ENCODE measurements at places on chromosomes 3 and 15.

DNA sequence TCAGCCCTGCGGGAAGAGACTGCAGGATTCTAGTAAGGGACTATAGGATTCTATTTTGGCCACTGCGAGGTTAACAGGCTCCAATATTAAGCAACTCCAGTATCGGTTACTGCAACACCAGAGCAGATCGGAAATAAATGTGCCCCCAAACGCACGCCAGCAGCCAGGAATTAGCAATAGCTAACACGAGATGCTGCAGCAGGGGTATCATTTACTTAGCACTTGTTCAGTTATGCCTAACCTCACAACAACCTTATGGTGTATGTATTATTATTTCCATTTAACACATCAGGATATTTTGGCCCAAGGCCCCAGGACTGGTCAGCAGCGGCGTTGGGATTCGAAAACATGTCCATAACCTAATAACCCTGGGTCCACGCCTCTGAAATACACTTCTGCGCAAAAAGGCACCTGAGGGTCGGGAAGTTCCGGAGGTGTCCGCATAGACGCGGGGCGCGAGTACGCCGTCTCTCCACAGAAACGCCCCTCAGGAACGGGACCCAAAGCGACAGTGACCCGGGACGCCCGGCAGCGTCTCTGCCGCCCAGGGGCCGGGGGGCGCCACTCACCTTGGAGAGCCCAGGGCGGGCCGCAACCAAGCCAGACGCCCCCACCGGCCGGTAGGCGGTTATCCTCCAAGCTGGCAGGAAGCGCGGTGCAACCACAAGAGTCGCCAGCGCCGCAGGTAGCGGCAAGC, 681 bp downstream of the PIK3CB start:
- peak; percentile 12 for DNase-seq

- no peak for DNase-seq
Observed at GRCh38 chr3:182276512-182276911, 516.8 kb upstream of the ATP11B start.

DNA sequence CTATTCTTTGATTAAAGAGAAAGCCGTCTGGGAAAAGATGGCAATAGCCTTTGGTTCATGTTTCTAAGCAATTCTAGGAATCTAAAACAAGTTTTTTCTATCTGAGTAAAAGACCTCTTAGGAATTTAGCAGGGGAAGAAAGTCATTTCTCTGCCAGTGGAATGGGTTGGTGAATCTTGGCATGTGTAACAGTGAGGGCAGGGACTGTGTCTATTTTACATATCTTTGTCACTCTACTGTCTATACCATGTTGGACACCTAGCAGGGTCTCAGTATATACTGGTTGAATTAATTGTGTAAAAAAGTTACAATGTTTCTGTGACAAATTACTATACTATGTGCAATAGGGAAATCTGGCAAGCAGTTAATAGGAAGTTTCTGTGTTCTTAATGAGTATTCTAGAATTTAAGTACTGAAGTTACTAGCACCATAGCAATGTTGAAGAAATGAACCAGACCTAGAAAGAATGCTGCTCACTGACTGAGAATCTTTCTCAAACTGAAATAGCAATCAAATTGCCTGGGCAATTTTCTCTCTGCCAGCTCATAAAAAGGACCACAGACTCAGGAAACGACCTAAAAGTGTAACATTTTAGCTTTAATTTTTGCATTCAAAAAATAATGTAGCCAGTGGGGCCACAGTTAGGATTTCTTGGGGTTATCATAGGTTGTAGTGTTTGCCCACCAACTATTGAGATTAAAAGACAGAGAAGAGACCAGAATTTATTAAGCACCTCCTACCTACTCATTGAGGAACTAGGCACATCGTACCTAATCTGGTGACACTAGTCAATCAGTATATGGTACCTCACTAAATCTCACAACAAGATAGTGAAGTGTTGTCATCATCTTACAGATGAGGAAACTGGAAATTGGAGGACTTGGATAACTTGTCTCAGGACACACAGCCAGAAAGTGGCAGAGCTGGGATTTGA, 56.2 kb upstream of the LEKR1 start:
- no peak for DNase-seq

GRCh38 chr3:18982920-18983319, 165.4 kb upstream of the KCNH8 start:
- no peak for DNase-seq

GRCh38 chr15:77069521-77070121, 1.3 kb downstream of the TSPAN3 start:
- no peak for DNase-seq

DNA sequence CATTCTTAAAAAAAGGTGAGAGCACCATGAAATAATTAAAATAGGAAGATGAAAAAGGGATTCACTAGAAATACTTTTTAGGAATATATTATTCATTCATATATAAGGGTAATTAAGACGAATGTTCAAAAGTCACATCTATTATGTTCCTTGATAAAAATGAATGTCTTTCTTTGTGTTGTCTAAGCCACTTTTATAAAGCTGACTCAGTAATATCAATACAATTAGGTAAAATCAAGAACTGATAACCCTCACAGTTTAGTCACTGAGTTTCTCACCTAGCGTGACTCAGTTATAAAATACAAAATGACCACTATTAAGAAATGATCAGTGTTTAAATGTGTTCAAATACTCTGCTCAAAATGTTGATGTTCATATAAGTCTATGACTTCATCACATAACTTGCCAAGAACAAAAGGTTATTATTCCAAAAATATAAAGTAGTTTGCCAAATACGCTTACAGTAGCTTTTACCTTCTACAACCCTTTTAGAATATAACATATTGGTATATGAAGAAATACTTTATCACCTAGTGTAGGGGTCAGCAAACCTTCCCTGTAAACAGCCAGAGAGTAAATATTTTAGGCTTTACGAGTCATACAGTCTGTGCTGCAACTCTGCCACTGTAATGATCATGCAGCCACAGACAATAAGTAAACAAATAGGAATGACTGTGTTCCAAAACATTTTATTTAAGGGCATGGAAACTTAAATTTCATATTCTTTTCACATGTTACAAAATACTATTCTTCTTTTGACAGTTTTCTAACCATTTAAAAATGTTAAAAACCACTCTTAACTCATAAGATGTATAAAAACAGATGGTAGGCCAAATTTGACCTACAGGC, 369.8 kb downstream of the TBC1D5 start:
- no peak for DNase-seq

DNA sequence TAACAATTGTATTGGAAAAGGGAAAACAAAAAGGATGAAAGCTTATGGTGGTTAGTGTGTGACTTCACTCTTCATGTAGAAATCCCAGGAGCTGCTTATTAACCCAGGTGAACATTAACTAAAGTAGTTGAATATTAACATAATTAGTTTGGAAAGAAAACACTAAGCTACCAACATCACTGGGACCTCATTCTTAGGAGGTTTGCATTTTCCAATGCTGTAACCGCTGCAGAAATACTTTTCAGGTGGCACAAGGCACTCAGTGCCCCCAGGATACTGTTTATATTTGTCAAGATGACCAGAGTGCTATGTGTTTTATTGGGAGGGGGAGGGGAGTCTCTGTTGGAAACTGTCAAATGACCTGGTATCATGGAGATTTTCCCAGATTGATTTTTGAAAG, 25.9 kb upstream of the VILL start:
- no peak for DNase-seq

DNA sequence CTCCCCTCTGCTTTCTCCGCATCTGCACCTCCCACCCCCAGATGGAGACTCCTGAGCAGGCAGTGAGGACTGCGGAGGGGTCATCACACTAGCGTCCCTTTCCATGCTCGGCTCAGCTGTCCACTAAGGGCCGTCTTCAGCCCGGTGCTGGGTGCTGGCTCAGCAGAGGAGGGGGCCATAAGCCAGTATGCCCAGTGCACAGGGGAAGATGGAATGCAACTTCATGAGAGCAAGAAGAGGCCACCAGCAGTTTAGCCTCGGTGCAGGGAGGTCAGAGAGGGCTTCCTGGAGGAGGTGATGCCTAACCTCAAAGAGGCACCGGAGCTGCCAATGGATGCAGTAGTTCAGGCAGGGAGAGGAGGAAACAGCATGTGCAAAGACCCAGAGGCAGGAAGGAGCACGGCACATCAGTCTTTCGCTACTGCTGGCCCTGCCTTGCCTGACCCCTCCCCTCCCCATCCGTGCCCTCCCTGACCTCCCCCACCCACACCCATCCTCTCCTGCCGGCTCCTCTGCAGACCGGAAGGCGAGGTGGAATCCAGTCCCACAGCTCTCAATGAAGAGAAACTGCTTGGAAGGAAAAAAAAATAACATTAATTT, 15.2 kb upstream of the PLXND1 start:
- no peak for DNase-seq

DNA sequence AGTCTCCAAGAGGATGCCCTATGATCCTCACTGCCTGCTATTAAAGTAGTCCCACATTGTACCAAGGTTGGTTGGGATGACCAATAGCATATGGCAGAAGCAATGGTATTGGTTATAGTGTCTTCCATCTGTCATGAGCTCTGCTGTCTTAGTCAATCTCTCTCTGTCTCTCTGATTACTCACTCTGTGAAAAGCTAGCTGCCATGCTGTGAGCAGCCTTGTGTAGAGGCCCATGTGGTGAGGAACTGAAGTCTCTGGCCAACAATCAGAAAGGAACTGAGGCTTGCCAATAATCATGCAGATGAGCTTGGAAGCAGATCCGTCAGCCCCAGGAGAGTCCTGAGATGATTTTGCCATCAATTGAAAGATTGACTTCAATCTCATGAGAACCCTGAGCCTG, 60.3 kb upstream of the CFAP161 start:
- DNase-seq: no peak

- DNase-seq: no peak
Observed at GRCh38 chr15:80382285-80382684, 21.9 kb upstream of the ARNT2 start.

DNA sequence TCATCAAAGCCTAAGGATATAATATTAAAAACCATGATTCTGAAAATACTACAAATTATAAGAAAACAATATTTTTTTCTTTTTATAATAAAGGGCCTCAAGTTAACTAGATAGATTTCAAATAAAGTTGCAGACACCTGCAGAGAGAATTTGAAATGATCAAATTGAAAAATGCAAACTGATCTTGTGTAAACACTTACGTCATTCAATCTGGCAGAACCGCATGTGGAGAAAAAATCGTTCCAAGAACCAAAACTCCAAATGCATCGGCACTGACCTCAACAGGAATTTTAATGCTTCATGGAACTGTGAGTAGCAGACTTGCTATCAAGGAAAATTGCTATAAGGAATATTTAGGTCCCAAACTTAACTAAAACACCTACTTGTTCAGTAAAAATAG, 17.2 kb downstream of the CPA3 start:
- no peak for DNase-seq

- peak; percentile 44 for DNase-seq
Observed at GRCh38 chr3:171809861-171810628, at the start of gene PLD1. PLD1 (minus strand) TSS chr3:171810483; CDS start chr3:171738051, 72,432 bp downstream.

DNA sequence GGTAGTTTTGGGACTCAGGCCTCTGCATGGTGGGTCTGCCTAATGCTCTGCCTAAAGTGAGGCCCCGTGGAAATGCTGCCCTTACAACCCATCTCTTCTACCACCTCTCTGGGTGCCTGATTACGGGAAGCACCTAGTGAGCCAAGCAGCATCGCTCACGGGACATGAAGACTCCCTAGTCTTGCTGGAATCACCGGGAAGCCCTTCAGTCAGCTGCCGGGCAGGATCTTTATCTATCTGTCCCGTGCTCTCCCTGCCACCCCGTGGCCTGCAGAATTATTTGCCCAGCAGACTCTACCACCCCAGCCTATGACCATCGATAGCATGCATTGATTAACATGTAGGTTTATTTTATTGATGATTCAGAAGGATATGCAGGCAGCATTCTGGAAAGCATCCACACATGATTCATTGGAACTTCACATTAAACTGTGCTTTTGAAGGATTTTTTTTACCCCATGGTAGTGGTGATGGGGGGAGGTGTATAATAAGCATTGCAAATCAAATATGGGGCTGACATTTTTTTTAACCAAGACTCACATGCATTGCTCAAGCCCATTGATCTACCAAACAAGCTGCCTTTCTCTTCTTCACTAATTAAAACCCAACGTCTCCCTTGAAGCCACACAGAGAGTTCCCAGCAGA, 63.1 kb downstream of the ATP2B2 start:
- no peak for DNase-seq

DNA sequence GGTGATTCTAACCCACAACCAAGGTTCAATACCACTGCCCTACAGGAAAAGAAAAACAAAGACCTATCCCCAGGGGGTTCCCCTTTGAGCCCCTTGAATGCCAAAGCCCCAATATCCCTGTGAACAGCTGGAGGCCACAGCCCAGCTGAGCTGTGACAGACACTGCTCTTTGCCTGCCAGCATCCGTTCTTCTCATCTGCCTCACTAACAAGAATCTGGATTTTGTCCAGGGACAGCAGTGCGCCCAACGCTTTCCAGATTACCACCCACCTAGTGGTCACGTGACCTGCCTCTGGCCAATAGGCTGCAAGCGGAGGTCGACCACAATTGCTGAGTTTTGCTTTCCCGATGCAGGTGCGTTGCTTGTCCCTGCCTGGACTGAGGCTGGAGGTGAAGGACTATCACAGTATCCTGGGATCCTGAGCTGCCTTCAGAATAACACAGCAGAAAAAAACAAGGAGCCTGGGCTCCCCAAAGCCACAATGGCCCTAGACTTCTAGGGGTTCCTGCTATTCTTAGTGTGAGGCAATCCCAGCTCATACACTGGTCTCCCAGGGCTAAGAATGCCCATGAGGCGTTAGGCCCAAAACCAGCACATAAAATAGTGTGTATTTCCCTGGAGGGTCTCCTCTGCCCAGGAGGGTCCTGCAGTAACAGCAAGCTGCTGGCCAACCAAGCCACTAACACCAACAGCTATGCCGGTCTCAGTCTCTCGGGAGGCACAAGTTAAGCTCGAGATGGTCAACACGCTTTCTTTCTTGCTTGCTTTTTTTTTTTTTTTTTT, 13.8 kb downstream of the BDH1 start:
- no peak for DNase-seq

GRCh38 chr15:42087460-42087859, 6.9 kb downstream of the PLA2G4D start:
- DNase-seq: no peak

DNA sequence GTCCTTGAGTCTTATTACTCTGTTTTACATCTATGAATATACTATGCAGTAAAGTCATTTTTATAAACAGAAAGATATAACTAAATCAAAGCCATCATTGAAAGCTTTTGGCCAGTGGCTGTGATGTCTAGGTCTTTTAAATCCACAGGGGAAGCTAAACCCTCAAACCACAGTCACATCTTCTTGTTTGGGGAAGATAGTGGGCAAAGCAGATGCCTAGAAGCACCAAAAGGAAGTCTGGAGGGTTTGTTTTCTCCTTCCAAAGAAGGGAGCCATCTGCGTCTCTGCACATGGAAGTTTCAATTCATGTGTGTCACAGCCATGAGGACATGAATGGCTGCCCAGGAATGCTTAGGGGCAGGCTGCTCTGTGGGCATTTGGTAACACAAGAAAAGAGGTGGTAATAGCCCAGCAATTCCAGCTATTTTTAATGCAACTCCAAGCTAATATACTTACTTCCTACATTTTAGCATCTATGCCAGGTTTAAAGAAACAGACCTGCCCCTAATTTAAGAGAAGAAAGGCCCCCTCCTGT, 322.2 kb downstream of the SLC9A9 start:
- no peak for DNase-seq

GRCh38 chr3:137792626-137793271, 28.6 kb downstream of the SOX14 start:
- no peak for DNase-seq
